Heart left ventricle (tissue), 16 donors: ENCODE measurements at places on chromosomes 5 and 9. TPM values are rescaled to one million over a fixed set of nuclear protein-coding genes. Genes with fewer than 3 reads are reported as not detected.
A peak's percentile ranks its signal among the peaks of the same experiment; 100 is the strongest.

INPP5E gene
- 8.0 TPM for polyA plus RNA-seq

DNA sequence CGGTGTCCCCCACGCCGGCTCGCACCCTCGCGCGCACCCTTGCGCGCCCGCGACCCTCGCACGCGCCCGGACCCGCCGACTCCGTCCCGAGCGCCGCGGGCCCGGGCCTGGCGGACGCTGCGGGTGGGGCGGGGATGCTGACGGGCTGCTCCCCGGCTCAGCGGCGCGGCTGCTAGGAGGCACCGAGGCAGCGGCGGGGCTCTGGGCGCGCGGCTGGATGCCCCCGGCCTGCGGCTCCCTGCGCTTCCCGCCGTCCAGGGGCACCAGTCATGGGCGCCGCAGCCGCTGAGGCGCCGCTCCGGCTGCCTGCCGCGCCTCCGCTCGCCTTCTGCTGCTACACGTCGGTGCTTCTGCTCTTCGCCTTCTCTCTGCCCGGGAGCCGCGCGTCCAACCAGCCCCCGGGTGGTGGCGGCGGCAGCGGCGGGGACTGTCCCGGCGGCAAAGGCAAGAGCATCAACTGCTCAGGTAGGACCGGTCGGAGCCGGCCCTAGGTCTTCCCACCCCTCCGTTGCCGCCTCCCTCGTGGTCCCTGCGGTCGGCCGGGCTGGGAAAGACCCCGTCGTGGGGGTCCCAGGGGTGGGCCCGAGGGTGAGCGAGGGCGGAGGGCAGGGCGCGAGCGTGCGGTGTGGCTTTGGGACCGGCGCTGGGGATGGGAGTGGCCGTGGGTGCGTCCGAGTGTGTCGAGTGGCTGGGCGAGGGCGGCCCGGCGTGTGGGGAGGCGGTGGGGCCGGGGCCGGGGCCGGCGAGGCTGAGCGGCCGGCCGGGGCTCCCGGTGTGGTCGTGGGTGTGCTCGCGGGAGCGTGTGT, 530 bp downstream of the TMEFF1 start:
- DNase-seq, result peak; percentile 63

TAS2R1 gene
- polyA plus RNA-seq, result not detected

DNA sequence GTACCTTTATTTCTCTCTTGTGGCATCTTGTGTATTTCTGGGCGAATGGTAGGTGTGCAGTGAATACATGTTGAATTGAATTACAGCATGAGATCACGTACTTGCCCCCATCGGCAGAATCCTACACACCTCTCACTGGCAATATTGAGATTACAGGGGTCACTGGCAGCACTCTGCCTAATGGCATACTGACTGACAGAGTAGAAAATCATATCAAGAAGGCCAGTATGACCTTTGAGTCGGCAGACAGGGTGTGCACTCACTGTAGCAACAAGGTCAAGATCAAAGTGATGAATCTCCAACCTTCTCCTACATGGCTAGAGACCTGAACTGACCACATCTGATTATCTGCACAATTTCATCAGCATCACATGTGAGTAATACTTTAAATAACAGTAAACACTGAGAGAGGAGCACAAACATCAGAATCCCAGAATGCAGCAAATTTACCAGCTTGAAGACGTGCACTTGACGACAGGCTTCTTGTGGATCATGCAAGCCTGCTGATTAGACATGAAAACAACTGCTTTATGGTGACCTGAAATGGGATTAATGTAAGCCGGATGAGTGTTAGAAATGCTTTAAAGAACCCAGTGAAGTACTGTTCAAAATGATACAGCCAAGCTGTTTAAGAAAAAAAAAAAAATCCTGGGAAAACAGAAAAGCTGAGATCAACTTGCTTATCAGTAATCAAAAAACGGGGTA, 267.1 kb upstream of the EFNA5 start:
- no peak for DNase-seq

LRRC26 gene
- not detected for polyA plus RNA-seq

GRCh38 chr9:100058699-100059579, 39.9 kb downstream of the ERP44 start:
- no peak for DNase-seq

GRCh38 chr9:116504893-116505480, 182.1 kb upstream of the TRIM32 start:
- DNase-seq, result no peak

DNA sequence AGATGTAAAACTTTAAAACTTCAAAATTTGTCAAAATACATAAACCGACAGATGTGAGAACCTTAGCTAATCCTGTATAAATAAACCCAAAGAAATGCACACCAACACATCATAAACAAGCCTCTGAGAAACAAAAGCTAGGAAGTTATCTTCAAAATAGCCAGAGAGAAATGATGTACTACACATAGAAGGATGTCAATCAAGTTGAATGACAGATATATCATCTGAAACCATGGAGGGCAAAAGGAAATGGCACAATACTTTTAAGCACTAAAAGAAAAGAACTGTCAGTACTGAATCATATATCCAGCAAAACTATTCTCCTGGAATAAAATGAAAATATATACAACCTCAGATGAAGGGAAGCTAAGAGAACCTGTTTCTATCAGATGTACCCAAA, 595.1 kb upstream of the PTGER4 start:
- no peak for DNase-seq

IL3 gene
- not detected for polyA plus RNA-seq

- no peak for DNase-seq
These were observed 334.3 kb downstream of the ICE1 start for GRCh38 chr5:5756762-5757161.

QRFP gene
- not detected for polyA plus RNA-seq

GRCh38 chr9:134858051-134858841, 22.4 kb upstream of the FCN2 start:
- no peak for DNase-seq

DNA sequence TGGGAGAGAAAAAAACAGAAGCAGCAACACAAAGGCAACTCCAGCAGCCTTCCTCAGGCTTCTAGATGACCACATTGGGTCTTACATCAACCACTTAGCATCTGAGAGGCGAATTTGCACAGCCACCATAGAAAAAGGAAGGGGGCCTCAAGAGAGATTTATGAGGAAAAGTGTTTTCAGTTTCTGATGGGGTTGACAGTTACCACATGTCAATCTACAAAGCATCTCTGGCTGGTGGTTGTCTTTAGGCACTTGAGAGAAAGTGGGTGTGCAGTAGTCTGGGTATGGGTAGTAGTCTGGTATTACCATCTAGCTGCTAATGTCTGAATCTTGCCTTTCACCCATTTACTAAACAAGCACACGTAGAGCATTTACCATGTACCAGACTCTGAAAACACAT, 137.5 kb downstream of the BAAT start:
- no peak for DNase-seq

DNA sequence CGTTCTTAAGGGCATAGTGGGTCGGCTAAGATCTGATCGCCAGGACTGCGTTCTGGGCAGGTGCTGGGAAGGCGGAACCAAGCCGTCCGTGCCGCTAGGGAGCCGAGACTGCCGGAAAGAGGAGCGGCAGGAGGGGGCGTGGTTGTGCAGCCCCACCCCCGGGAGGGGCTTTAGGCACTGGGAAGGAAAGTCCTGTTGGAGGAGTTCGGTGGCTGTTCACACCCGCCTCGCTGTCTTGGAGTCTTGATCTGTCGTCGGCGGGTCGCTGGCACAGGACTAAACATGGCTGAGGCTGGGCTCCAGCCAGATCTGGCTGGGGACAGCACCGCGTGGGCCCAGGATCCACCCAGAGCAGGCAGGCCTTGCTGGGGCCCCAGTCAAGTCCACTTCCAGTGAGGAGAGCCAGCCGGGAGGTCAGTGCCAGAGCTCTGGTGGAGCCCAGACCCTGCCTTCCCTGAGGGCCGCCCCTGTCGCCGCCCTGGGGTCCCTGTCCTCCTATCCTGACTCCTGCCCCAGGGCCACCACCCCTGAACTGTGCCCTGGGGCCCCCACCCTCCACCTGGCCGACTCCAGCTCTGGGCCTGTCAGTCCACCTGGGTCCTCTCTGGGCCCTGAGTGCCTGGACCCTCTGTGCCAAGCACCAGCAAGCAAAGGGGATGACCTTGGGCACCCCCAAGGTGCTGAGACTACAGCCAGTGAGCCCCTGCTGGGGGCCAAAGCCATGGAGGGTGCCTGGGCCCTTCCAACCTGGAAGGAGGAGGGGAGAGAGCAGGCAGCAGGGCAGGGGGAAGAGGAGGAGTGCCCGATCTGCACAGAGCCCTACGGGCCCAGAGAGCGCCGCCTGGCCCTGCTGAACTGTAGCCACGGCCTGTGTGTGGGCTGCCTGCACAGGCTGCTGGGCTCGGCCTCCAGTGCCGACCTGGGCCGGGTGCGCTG, 4.5 kb downstream of the RNF208 start:
- DNase-seq, result peak; percentile 72

PTCH1 gene
- polyA plus RNA-seq, result 3.8 TPM

- no peak for DNase-seq
These were observed 284.5 kb downstream of the SPATA31D1 start for GRCh38 chr9:82273121-82273520.

GRCh38 chr9:6098431-6098830, 83.0 kb upstream of the RANBP6 start:
- DNase-seq, result no peak

GRCh38 chr9:134210511-134210907, 46.1 kb upstream of the RNU6ATAC start:
- no peak for DNase-seq

GRCh38 chr5:3353561-3353960, 242.1 kb upstream of the IRX1 start:
- DNase-seq, result no peak

GRCh38 chr9:21527579-21527978, 45.5 kb upstream of the IFNE start:
- DNase-seq, result no peak

DNA sequence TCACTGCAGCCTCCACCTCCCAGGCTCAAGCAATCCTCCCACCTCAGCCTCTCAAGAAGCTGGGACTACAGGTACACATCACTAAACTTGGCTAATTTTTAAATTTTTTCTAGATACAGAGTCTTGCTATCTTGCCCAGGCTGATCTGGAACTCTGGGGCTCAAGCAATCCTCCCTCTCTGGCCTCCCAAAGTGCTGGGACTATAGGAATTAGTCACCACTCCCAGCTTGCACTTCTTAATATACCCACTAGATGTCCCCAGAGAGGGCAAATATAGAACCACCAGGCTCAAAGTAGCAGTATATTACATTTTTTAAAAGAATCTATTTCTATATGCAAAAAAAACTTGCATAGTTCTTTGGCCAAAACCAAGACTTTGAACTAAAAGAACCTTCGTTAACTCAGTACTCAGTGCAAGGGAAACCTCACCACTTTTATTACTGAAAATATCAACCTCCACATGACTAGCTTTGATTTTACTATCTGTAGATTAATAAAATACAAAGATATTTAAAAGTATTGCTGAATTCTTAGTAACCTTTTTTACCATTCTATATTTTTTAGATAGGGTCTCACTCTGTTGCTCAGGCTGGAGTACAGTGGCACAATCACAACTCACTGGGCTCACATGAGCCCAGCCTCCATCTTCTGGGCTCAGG, 25.8 kb upstream of the HSD17B3 start:
- no peak for DNase-seq

GRCh38 chr9:86072394-86072877, 26.9 kb downstream of the GOLM1 start:
- no peak for DNase-seq

DOK3 gene
- polyA plus RNA-seq, result 1.1 TPM

ARHGEF39 gene
- 0.12 TPM for polyA plus RNA-seq
